ENCODE measurements at places on chromosomes 2 and 18.

GRCh38 chr2:27152102-27152795 lies 3.4 kb downstream of the TCF23 start:
- DNase-seq: no peak

- DNase-seq: no peak
Measured at GRCh38 chr2:147214914-147215313, 629.9 kb upstream of the ACVR2A start.

DNA sequence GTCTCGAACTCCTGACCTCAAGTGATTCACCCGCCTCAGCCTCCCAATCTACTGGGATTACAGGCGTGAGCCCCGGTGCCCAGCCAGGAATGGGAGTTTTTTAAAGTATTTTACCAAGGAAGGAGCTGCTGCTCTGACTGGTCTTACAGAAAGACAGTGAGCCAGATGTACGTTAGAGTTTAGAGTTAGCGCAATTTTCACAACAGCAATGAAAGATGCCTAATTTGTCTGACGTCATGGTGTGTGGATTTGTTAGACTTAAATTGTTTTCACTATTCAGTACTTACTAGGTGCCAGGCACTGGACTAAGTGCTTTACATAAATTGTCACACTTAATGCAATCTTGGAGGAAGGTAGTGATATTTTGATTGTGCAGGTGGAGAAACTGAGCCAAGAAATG lies 12.4 kb upstream of the RPL37A start:
- no peak for DNase-seq

- DNase-seq: peak; percentile 47
Measured at GRCh38 chr2:160353166-160353565, 140.4 kb downstream of the RBMS1 start.

- DNase-seq: no peak
Measured at GRCh38 chr2:10078001-10078400, 2.2 kb downstream of the CYS1 start.

- no peak for DNase-seq
Measured at GRCh38 chr18:70128271-70128670, 77.2 kb downstream of the RTTN start.

DNA sequence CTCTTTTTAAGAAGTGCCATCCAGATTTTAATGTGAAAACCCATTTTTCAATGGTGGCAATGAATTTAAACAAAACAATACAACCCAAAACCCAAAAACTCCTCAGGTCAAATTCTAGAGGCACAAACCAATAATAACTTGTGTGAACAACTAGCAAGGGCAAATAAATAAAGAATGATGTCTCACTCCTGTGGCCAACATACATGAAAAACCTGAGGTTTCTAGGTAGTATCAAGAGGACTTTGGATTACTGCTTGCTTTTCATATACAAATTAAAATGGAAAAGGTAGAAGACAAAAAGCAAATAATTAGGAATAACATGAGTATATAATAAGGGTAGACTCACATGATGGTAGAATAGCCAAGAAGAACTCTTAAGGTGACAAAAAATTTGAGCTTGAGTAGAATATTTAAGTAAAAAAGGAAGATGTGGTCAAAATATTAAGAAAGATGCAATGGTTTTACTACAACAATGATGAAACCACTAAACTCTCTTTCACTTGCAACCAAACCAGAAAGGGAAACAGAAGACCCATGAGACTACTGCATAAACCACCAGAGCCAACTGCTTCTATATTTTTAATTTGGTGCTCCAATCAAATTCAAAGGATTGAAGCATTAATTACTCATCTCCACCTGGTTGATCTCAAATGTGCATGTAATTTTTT lies 53.5 kb downstream of the DARS1 start:
- DNase-seq: no peak

GRCh38 chr2:169300636-169301530 lies 61.5 kb downstream of the LRP2 start:
- DNase-seq: no peak

GRCh38 chr2:8049176-8049575 lies 632.7 kb upstream of the ID2 start:
- DNase-seq: no peak

GRCh38 chr2:64153811-64154210 lies 9.6 kb upstream of the PELI1 start:
- no peak for DNase-seq

DNA sequence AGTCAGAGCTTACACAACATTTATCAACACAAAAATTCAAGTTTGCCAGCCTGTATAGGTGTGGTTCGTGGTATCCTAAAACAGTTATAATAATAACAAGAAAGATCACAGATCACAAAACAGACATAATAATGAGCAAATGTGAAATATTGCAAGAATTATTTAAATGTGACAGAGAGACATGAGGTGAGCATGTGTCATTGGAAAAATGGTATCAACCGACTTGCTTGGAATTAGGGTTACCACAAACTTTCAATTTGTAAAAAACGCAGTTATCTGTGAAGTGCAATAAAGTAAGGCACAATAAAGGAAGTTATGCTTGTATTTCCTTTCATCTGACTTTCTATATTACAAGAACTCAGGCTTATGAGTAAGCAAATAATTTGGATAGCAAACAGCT lies 116.8 kb downstream of the IKZF2 start:
- DNase-seq: no peak

DNA sequence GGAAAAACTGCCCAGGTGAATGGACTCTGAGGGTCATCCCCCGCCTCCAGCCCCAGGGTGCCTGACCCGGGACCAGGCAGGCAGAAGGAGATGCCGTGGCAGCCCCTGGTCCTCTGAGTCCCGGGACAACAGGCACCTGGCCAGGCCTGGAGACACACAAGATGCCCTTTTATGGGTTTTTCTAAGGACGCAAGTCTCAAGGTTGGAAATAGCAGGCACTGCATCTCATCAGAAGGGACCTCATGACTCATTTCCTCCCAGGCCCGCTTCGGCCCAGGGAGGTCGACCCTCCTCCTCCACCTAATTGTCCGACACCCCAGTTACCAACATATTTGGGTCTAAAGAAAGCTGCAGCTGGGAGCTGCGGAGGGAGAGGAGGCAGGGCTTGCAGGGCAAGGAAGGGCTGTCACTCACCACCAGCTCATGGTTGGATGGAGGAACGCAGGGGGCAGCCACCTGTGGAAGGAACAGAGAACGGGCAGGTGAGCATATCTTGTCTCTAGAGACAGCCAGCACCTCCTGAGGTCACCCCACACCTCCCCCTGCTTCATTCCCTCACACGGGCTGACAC lies 82.9 kb downstream of the TNS1 start:
- DNase-seq: no peak

DNA sequence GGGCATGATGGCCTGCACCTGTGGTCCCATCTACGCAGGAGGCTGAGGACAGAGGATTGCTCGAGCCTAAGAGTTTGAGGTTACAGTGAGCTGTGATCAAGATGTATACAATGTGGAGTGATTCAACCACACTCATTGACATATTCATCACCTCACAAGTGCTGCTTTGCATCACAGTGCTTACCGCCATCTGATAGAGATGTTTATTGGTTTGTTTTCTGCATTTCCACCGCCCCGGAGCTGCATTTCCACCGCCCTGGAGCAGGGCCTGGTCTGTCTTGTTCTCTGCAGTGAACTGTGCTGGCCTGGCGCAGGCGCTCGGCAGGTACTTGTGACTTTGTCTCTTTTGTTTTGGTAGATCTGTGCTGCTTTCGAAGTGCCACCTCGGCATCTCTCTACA lies 96.0 kb downstream of the SMAD7 start:
- DNase-seq: no peak

GRCh38 chr2:226981791-226982326 lies 146.0 kb downstream of the RHBDD1 start:
- no peak for DNase-seq

DNA sequence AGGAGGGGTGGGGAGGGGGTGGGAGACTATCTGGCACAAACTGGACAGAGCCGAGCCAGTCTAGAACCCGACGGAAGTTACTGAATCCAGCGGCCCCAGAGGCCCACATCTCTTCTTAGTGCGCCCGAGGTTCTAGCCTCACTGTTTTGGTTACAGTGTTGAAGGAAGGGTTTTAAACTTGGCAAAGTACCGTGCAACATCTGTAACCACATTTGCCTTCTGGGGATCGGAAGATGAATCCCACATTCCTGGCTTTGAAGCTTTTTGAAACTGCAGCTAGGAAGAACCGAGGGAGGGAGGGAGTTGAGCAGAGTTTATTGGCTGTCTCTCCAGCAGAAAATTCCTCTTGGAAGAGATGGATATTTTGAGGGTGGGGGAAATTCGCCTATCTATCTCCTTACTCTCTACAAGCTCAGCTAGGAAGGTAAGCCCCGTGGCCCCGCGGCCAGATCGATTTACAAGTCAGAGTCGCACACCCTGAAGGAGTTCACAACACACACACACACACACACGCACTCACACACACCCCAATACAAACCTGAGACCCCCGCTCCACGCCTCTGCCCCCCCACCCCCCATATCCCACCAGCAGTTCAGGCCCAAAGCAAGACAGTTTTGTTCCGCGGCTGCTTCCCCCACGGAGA lies 1.0 kb downstream of the ACVR1 start:
- peak; percentile 18 for DNase-seq

DNA sequence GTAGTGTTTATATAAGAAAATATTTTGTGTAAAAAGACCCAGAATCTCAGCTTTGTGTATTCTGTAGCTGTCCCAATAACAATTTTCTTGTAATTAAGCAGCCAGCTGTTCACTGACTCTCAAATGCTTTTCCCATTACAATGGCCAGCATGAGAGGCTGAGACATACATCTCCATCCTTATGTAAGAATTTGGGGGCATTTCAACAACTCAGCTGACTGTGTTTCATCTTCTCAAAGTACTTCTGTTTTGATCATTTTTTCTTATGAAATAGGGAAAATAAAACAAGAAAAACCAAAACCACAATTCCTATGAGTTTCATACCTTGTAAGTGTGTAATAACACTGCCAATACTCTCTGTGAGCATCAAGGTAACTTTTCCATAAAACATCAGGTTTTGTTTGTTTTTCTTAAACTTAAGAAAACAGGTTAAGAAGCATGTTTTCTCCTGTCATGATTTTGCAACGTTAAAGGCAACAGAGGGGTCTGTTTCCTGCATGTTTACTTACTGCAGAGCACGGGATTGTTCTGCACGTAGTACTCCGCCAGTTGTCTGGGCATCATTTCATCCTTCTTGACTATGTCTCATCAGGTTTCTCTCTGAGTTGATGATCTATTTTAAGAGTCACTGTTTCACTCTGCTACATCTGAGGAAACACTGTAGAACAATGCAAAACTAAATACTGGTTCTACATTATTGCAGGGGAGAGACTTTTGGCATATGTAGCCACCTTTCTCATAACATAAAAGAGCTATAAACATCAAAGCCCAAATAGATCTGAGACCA lies 62.9 kb upstream of the CYRIA start:
- no peak for DNase-seq

DNA sequence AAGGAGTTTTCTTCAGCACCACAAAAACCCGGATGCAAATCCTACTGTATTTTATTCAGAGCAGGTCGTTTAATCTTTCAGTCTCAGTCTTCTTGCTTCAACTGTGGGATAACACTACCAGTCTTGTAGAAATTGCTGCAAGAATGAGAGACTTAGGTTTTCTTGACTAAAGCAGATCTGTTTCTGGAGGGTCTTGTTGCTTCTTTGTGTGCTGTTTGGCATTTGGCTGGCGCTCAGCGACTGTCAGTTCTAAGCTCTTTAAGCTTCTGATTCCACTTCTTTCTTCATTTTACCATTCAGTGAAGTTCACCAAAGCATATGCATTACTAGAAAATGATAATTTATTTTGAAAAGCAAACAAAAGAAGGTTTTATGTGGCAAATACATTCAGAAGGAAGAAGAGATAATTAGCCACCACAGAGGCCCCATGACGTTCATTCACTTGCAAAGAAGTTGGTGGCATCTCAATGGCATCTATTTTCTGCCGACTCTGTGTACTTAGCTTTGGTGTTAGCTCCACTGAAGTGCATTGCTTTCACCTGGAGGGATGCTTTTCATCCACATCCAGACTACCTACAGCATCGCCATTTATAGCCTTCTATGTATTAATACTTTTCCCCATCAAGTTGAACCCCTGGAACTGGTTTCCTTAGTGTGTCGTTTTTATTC lies 53.7 kb downstream of the TRIB2 start:
- DNase-seq: no peak

DNA sequence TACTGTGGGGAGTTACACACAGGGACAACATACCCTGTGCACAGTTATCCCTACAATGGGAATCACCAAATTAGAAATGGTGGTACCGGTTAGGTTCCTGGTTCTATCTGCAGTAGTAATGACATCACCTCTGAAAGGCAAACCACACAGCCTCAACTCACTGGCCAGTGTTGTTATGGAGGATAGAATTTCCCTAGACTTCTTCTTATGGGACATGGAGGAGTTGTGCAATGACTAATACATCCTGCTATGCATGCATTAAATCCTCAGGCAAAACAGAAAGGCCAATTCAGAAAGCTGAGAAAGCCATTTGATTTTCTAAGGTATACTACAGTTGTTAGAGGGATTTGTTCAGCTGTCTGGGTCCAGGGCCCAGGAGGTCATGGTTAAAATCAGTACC lies 439.3 kb downstream of the TMX3 start:
- DNase-seq: no peak

- no peak for DNase-seq
Measured at GRCh38 chr2:109528811-109529501, 84.8 kb downstream of the SEPTIN10 start.

- no peak for DNase-seq
Measured at GRCh38 chr18:49090901-49091300, 140.1 kb upstream of the SMAD7 start.

DNA sequence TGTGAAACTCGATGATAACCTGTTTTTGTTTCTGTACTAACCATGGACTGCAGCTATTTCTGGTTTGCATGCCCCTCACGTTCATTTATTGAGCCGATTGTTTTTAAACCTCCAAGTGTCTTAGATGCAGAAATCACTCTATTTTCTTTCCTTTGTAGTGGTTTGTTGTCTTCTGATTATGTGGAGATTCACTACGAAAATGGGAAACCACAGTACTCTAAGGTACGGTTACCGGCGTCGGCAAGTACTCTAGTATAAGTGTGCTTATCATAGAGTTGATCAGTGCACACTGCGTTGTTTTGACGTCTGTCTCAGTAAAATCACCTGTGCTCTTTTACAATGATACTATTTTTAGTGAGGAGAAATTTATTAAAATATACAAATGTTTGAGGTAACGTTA lies 87.4 kb downstream of the ADAM23 start:
- peak; percentile 58 for DNase-seq

- no peak for DNase-seq
Measured at GRCh38 chr2:521853-522530, 155.2 kb downstream of the TMEM18 start.

DNA sequence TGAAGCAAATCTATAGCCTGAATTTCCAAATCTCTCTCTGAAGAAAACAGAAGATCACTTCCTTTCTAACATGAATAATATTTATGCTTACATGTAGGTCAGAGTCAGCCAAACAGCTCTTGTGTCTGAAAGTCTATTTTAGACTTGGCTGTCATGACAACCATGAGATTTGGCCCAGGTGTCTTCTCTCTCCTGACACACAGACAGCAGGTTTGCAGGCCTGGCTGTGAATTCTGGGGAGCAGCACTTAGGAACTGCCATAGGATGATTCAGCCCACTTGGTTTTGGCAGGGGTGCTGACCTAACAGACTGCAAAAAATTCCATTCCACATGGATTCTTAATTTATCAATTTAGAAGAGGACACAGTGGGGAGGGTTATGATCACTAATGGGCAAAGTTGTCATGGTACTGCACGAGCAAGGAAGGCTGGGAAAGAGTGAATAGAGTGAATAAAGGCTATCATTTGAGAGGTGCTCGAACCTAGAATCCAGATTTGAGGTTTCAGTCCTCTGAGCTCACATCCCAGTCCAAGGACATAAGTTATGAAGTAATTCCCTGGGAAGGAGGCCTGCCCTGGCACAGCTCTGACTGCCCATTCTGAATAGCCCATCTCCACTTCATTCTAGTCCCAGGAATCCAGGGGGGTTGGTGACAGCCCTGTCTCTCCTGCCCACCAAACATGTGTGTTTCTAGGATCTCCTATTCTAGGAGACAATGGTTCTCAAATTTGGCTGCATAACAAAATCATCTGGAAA lies 453.9 kb upstream of the TRIB2 start:
- DNase-seq: peak; percentile 14
